ENCODE measurements at places on chromosomes 16 and 17. TPM values are rescaled to one million over a fixed set of nuclear protein-coding genes. Genes with fewer than 3 reads are reported as not detected.

The NFE2L1 gene
- 127 TPM for total RNA-seq

The SLC52A1 gene
- 0.09 TPM for total RNA-seq

GRCh38 chr16:50853329-50853728, 111.4 kb downstream of the CYLD start:
- peaks cover 32% of the 10 kb centered on the region for H3K27me3 ChIP-seq
- no peak overlapping the region for H3K27ac ChIP-seq
- no peak for DNase-seq
- no peaks in the 10 kb centered on the region for H3K36me3 ChIP-seq
- H3K4me3 ChIP-seq, result no peak overlapping the region

The TLCD2 gene
- total RNA-seq, result 0.04 TPM
